Heart right ventricle (tissue), 16 donors: ENCODE measurements at places on chromosomes 6 and 20. TPM values are rescaled to one million over a fixed set of nuclear protein-coding genes. Genes with fewer than 3 reads are reported as not detected.

- no peak for DNase-seq
Observed at GRCh38 chr6:163923658-163924411, 509.3 kb downstream of the QKI start.

GRCh38 chr20:10771435-10772140 is 97.8 kb upstream of the JAG1 start:
- DNase-seq, result no peak

C4B gene
- 72.6 TPM for polyA plus RNA-seq

PIGU gene
- polyA plus RNA-seq, result 18.6 TPM

DNA sequence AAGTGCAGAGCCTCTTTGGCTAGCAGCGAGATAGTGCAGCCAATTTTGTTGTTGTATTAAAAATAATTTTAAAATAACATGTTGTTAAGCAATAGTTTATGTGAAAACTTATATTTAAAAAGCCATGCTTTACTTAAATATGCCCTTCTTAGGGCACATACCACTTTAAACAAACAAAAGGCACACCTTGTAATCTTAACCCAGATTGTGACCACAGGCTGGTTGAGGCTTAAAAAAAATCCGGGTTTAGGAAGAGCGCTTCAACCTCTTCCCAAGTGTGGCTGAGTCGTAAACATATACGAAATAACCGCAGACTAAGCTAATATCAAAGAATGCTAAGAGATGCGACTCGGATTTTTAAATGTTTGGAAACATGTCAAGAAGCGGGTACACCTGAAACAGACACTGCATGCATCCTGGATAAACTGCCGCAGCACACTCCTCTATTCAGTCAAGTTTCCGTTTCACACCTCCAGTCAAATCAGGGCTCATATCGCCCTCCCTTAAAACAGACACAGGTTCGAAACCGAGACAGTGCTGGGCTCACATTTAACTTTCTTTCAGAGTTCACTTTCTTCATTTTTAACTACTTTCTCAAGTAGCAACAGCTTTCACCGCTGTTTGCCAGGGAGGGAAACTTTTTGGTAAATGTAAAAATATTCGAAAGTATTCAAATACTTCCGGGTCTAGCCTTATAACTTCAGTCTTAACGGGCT is 1.5 kb downstream of the DEK start:
- DNase-seq, result no peak

BACH2 gene
- polyA plus RNA-seq, result 0.29 TPM

DNA sequence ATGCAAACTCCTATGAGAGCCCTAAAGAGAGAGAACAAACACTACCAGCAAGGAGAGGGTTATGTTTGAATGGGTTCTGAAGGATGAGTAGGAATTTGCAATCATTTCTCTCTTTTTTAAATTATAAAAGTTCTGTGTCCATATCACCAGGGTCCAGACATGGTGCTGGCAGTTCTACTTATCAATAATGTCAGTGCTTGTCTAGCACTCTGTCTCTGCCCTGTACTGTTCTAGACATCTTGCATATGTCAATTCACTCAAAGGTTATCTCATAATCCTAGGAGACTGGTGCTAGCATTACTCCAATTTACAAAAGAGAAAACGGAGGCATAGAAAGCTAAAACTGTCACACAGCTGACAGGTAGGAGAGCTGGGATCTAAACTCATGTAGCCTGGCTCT is 101.3 kb downstream of the VEGFA start:
- no peak for DNase-seq

MLN gene
- polyA plus RNA-seq, result not detected

PTCRA gene
- not detected for polyA plus RNA-seq

GRCh38 chr6:39471954-39472659 is 149.6 kb upstream of the KCNK16 start:
- no peak for DNase-seq
